ENCODE measurements at places on chromosomes 4 and X.

DNA sequence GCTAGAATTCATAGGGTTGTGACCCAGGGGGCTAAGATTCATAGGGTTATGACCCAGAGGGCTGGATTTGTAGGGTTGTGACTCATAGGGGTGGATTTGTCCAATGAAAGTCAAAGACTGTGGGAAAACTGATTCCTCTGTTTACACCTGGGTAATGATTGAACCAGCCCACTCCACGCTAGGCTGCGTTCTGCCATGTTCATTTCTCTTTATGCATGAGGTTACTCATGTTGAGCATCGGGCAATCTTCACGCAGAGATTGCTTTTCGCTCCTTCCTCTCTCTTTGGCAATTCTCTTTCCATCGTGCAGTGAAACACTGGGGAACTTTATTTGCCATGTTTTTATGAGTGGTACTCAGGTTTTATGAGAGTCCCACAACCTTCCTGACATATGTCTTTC, 127.8 kb downstream of the CRLF2 start:
- no peak for DNase-seq

DNA sequence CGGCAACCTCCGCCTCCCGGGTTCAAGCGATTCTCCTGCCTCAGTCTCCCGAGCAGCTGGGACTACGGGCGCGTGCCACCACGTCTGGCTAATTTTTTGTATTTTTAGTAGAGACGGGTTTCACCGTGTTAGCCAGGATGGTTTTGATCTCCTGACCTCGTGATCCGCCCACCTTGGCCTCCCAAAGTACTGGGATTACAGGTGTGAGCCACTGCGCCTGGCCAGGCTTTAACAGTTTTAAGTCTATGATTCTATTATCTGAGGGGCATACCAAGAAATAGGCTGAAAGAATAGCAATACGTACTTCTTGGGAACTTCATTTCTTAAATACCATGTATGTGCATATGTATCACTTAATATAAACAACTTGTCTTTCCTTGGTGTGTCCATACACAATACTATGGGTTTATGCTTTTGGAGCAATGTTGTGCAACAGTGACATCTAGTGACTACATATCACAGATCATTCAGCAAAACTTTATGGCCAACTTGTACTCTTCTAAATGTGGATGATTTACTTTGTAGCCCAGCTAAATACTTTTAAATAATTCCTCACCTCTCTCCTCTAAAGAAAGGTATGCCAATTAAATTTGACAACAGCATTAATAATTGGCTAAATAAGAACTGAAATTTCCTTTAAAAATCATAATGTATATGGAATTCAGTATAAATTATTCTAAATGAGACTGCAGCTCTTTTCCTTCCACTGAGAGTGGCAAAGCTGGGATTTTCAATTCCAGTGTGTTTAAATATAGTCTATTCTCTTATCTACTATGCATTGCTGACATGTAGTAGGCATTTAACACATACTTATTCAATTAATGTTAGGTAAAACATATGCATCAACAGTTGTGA, 10.4 kb downstream of the SLC9B1 start:
- DNase-seq, result no peak

GRCh38 chrX:131577413-131577812, 33.5 kb downstream of the OR13H1 start:
- DNase-seq, result no peak

DNA sequence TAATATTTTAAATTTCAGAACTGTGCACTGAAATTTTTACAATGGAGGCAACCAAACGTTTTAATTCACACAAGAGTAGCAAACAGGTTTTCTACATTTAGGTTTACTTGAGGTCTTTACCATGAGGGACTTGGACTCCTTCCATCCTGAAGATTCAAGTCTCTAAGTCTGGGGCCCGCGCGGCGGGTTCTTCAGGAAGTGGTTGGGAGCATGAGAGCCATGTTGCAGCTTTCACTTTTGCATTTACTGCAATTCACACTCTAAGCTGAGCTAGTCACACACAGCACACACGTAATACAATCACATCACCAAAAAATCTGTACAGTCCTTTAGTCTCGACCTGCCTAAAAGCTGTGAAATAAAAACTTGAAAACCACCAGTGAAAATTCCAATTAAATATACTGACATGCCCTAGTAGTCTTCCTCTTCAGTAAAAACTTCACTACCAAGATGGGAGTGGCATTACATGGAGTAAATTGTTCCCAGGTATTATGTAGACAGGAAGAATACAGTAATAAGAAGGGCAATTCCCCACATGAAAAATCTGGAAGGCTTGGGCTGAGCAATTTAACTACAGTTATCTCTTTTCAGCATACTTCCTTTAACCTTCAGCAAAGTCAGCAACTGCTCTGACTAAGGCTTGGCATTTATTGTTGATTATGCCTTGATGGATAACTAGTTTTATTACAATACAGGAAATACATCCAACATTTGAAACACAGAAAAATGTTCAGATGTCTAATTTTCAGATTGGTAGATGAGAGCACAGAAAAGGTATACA, 571.1 kb upstream of the DIPK2B start:
- DNase-seq, result no peak

- DNase-seq, result no peak
Measured at GRCh38 chr4:3476341-3476747, 13.2 kb downstream of the DOK7 start.

DNA sequence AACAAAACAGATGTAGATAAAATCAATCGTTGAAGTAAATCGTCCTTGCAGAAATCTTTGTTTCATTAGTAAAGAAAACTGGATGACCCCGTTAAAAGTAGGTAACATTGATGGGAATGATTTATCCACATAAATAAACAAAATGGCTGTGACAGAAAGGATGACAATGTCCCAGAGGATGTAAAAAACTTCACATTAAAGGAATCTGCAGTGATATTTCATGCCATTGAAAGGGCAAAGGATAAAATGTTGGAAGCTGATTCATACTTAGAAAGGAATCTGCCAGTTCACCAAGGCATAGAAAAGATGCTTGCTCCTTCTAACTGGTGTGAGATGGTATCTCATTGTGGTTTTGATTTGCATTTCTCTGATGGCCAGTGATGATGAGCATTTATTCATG, 24.2 kb upstream of the EPGN start:
- no peak for DNase-seq

- no peak for DNase-seq
Measured at GRCh38 chrX:15475486-15475885, 17.6 kb downstream of the PIR start.
